Activated CD8-positive, alpha-beta memory T cell treated with anti-CD3 and anti-CD28 coated beads for 1 hour (primary cell): ENCODE measurements at places on chromosomes 3 and 15.

GRCh38 chr3:58502872-58503271, 11.0 kb downstream of the KCTD6 start:
- no peak for DNase-seq

DNA sequence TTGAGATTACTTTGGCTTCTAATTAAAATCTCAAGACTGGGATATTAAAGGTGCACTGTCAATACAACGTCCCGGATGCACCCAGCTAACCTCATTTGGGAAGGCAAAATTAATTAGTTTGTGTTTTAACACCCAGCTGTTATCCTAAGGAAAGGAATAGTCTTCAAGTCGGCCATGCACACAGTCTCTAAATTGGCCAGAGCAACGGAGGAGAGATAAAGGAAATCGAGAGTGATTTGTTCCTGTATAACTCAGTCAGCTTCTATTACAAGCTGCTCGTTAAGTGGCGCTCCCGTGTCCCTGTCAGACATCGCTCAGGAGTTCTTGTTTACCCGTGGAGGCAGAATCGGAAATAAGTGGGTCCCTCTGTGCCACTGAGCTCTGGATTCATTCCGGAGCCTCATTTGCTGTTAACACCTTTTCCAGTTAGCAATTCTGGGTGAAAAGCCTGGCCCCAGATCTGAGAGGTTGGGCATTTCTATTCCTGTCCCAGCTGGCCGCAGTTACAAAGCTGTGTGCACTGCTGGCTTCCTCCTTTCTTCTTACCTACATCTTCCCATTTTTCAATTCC, 63.9 kb downstream of the ST8SIA2 start:
- DNase-seq, result no peak

DNA sequence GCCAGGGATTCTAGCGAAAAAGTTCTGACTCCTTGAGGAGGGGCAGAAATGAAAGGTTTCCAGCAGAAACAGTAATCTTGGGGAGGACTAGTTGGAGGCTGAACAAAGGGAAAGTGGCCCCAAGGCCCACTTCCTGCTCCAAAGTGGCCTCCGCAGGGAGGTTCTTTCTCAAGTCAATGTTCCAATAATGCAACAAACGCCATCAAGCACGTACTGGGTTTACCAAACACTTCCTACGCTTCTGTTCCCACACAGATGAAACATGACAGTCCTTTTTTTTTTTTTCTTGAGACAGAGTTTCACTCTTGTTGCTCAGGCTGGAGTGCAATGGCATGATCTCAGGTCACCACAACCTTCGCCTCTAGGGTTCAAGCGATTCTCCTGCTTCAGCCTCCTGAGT, 9.6 kb upstream of the RCCD1 start:
- no peak for DNase-seq

GRCh38 chr3:123371426-123371825, 77.5 kb downstream of the ADCY5 start:
- DNase-seq, result no peak

DNA sequence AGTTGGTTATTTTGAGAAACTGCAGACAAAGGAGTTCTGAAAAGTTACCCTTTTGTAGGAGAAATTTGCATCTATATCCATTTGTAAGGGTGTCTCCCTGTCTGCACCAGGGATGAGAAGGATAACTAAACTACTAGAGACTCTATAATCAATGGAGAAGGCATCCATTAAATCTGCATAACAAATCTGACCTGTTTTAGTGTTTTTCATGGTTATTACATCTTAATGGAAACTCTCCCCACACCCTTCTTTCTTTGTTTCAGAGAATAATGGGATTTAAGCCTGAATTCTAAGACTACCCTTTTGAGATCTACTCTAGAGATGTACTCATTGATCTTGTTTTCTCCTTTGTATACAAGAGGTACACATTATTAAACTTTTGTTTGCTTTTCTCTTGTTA, 82.0 kb upstream of the DAZL start:
- no peak for DNase-seq

DNA sequence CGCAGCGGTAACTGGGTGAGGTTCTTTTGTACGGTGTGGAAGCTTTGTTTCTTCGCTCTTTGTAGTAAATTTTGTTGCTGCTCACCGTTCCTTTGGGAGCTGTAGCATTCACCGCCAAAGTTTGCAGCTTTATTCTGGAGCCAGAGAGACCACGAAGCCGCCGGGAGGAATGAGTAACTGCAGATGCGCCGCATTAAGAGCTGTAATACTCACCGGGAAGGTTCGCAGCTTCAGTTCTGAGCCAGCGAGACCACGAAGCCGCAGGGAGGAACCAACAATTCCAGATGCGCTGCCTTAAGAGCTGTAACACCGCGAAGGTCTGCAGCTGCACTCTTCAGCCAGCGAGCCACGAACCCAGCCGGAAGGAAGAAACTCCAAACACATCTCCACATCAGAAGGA, 56.0 kb upstream of the DYNC1LI1 start:
- DNase-seq, result no peak

- no peak for DNase-seq
Measured at GRCh38 chr3:102099913-102100312, 250.6 kb downstream of the NFKBIZ start.

GRCh38 chr3:55647063-55647462, 160.0 kb upstream of the WNT5A start:
- no peak for DNase-seq

GRCh38 chr3:150278843-150279381, 129.2 kb upstream of the TSC22D2 start:
- no peak for DNase-seq

GRCh38 chr3:149506965-149507364, 32.5 kb downstream of the TM4SF4 start:
- no peak for DNase-seq

- DNase-seq, result no peak
Measured at GRCh38 chr3:104411757-104412156, 955.0 kb upstream of the ALCAM start.
